ENCODE measurements at places on chromosomes 13 and 19. TPM values are rescaled to one million over a fixed set of nuclear protein-coding genes. Genes with fewer than 3 reads are reported as not detected.
A peak's percentile ranks its signal among the peaks of the same experiment; 100 is the strongest.

DNA sequence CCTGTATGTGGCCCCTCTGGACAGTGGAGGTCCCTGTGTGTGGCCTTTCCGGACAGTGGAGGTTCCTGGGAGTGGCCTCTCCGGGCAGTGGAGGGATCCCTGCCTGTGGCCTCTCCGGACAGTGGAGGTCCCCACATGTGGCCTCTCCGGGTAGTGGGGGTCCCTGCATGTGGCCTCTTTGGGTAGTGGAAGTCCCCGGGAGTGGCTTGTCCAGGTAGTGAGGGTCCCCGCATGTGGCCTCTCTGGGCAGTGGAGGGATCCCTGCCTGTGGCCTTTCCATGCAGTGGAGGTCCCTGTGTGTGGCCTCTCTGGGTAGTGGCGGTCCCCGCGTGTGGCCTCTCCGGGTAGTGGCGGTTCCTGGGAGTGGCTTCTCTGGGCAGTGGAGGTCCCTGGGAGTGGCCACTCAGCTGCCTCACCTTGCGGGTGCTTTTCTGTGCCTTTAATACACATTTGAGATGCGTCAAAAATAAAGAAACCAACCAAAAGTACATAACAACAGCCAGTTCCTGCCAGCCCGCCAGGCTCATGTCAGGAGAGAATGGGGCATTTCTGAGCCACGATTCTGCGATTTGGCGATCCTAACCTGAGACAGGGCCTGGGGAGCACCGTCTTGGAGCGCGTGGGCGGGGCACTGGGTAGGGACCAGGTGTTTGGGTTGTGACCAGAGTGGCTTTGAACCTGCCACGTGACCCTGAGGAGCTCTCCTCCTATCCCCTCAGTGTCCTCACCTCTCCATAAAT lies 194.7 kb downstream of the ZNF536 start:
- no peak for DNase-seq

DNA sequence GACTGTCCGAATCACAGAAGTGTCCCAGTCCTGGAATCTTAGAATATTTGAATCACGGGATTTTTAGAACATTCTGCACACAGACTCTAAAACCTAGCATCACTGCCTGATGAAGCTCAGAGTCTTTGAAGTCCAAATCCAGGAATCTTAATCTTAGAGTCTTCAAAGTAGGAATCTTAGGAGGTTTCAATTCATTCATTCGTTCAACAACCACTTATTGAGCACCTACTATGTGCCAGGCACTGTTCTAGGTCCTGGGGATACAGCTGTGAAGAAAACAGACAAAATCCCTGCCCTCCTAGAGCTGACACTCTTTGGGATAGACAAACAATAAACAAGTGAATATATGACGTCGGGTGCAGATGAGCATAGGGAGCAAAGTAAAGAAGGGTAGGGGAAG lies 1.7 kb downstream of the RTN2 start:
- DNase-seq, result no peak

- DNase-seq, result no peak
Measured at GRCh38 chr19:41905273-41906002, 22.5 kb downstream of the ARHGEF1 start.

SYCN gene
- not detected for total RNA-seq

DNA sequence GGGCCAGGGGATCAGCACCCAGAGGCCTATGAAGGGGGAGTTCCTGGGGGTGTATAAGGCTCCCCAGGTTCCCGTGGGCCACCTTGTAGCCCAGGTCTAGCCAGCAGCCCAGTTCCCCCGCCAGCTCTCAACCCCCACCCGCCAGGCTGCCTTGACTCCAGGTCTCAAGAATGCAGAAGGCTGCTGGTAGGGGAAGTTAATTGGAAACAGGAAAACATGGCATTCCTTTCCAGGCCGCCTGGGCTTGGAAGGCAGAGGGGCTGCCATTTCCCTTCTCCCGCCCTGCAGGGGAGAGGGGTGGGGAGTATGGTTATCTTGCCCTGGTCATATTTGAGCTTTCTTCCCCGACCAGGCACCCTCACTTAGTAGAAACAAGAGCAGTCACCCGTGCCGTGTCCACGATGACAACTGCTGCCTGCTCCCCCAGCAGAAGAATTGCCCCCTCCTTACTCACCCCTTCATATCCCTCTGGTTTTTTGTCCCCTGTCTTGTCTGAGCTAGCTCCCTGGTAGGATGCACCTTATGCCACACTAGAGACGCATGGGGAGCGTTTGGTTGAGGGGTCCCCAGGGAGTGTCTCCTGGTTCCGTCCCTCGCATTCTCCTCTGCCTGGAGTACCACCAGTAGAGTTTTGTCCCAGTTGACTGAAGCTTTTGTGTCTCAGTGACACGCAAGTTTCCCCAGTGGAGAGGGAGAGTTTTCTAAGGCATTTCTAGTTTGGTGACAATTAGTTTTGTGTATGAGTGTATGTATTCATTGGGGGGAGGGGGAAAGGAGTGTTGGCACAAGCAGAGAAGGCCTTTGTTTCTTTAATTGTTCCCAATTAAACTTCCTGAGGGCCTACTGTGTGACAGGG lies 4.5 kb downstream of the BICRA start:
- DNase-seq, result no peak

DNA sequence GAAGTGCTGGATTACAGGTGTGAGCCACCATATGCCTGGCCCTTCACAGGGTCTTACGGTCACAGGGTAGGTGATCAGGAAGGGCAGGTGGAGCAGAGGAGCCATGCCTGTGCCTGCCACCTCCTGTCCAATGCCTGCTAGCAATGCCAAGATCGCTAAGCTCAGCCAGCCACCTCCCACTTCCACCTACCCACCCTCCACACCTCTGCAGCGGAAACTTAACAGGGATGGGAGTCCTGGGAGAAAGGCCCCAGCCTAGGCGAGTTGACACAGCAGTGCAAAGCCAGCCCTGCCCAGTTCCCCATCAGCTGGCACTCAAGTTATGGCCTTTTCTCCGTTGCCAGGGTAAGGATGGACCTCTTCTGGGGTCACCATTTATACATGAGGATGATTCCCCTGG lies 15.9 kb upstream of the FCHO1 start:
- DNase-seq, result no peak

GRCh38 chr13:77114271-77114670 lies 87.3 kb upstream of the FBXL3 start:
- DNase-seq, result no peak

GRCh38 chr13:73870036-73870741 lies 264.0 kb downstream of the KLF12 start:
- no peak for DNase-seq

DNA sequence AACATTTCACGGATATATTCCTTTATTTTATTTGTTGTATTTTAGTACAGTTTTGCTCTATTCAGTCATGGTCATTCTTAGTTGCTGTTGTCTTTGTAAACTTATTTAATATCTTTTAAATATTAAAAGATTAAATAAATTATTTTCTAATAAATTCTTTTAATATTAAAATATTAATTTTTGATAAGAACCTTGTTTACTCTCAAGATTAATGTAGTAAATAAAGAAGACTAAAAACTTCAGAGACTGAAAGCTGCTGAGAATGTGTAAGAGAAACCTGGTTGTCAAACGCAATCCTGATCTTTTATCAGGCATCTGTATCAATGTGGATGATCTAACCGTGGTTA lies 34.4 kb upstream of the SACS start:
- no peak for DNase-seq

DNA sequence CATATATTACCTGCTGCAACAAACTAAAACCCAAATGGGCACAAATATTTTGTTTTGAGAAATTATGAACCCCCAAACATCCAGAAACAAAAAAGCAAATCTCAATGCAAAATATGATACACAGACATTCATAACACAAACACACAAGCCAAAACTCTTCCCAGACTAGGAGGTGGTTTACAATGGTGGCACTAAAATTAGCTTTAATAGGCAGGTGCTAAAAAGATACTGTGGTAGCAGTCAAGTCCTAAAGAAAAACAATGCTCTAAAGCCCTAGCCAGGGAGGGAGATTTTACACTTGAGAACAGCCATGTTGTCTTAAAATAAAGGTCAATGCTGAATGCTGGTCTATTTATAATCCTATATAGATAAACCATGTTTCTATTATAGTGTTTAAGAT lies 65.0 kb downstream of the DOCK9 start:
- no peak for DNase-seq

DNA sequence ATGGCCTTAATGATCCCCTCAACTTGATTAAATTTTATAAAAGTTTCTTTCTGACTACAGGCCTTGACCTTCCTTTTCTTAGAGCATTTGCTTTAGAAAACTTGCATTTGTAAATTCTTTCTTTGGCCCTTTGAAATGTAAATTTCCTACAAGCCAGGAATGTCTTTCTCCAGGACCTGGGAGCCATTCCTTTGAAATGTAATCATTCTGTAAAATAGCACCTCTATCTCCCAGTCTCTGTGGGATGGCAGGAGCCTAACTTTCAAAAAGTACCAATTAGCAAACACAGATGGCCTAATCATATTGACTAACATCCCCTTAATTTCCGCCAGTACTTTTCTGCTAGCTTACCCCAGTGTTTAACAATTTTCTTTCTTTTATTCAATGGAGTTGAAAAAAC lies 1394.2 kb upstream of the ATXN8OS start:
- DNase-seq, result no peak

GRCh38 chr13:113862931-113863523 lies 849 bp downstream of the GAS6 start:
- DNase-seq, result peak; percentile 43

OR7C1 gene
- total RNA-seq, result not detected

DNA sequence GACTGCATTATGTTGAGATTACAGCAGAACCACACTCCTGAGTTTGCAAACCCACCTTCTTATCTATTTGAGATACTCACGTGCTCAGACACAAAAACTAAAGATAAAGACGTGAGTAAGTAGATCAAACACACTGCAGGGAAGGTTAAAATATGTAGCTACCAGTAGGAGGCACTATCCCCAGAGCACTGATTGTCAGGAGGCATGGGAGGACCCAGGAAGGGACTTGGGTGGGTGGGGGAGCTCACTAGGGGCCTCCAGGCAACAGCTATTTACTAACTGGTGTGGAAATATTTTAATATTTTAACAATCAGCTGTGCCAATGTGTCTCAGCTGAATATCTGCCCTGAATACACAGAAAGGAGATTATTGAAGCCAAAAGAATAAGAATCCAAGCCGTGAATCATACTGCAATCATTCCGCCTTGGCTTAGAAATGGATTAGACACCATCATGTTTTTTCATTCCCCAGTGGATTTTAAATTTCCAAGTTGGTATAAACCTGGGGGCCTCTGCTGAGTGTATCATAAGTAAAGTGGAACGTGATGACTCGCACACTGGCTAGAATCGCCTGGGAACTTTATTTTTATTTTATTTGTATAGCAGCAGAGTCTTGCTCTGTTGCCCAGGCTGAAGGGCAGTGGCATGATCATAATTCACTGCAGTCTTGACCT lies 73.2 kb upstream of the CACNA1A start:
- DNase-seq, result no peak

- peak; percentile 74 for DNase-seq
Measured at GRCh38 chr13:108155185-108156106, 59.9 kb downstream of the LIG4 start.

Measured in activated naive CD4-positive, alpha-beta T cell treated with anti-CD3 and anti-CD28 coated beads for 36 hours (primary cell).